ENCODE measurements at places on chromosomes 6 and 20.

- DNase-seq = no peak
These were observed 26.2 kb upstream of the NOL4L start for GRCh38 chr20:32611286-32611685.

GRCh38 chr6:170522565-170523183 lies 30.4 kb downstream of the PSMB1 start:
- peak; percentile 75 for DNase-seq

GRCh38 chr6:33861722-33862121 lies 57.9 kb upstream of the MLN start:
- DNase-seq = no peak

DNA sequence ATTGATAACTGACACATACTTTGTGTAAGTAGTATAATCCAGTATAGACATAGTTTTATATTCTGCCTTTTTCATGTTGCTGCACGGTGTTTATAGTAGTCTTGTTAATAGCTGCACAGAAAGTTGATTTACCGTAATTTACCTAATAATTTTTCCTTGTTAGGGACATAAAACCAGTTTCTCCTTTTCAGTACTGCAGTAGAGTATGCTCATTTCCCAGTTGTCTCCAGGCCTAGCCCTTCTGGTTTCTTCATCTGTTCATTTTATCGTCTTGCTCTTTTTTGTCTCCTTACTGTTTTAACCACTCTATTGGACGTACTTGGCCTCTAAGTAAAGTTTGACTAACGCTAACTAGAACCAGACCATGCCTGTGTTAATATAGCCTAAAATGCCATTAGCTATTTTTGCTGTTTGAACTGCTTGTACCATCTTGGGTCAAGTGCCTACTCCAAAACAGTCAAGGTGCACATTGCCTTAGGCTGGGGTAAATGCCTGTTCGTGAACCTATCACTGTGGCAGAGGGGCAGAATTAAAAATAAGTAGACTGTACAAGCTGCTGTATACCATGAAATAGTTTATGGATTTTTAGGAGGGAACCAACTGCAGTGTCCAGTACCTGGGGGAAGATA lies 34.8 kb downstream of the CDS2 start:
- no peak for DNase-seq

GRCh38 chr6:104908031-104908887 lies 48.5 kb upstream of the HACE1 start:
- no peak for DNase-seq

DNA sequence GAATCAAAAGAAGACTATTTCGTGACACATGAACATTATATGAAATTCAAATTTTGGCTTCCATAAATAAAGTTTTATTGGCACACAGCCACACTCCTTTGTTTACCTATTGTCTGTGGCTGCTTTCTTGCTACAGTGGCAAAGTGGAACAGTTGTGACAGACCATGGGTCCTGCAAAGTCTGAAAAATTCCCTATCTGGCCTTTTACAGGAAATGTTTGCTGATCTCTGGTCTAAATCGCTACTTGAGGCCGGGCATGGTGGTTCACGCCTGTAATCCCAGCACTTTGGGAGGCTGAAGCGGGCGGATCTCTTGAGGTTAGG lies 23.1 kb upstream of the PREX1 start:
- DNase-seq = no peak

DNA sequence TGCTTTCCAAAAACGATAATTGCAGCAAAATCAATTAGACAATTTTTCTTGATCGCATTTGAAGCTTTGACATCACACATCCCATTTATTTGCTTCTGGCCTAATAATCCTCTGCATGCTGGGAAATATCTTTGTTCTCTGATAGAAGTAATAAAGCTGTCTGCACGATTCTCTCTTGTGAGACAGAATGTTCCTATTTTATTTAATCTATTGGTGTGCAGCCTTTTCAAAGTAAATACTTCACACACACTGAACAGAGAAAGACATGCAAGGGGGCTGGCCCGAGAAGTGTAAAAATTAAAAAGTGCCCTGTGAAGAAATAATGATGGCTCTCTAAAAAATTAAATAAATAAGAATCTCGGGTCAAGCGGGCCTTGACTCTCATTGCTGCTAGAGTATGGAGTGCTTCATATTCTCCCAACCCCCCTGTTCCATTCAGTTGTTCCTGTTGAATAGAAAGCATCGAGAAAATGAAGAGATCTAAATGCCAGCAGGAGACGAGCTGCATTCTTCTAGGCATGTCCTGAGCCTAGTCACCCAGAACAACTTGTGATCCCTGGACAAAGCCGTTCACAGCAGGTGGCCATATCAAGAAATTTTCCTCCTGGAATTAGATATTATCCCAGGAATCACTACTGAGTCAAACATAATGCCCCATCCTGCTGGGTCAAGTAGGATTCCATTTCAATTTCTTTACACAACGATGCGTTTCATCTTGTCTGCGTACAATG lies 625.9 kb upstream of the EPHA7 start:
- no peak for DNase-seq

GRCh38 chr20:32832664-32833063 lies 12.9 kb downstream of the MAPRE1 start:
- no peak for DNase-seq

GRCh38 chr6:3102875-3103274 lies 15.6 kb upstream of the BPHL start:
- DNase-seq = no peak

- DNase-seq = no peak
These were observed 49.6 kb upstream of the ZNF217 start for GRCh38 chr20:53643031-53643832.

- no peak for DNase-seq
These were observed 25.1 kb downstream of the ZNFX1 start for GRCh38 chr20:49252556-49253350.

DNA sequence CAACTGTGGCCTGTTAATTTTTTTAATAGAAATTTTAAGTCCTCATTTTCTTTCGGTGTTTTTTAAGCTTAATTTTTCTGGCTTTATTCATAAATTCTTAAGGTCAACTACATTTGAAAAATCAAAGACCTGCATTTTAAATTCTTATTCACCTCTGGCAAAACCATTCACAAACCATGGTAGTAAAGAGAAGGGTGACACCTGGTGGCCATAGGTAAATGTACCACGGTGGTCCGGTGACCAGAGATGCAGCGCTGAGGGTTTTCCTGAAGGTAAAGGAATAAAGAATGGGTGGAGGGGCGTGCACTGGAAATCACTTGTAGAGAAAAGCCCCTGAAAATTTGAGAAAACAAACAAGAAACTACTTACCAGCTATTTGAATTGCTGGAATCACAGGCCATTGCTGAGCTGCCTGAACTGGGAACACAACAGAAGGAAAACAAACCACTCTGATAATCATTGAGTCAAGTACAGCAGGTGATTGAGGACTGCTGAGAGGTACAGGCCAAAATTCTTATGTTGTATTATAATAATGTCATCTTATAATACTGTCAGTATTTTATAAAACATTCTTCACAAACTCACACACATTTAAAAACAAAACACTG lies 10.1 kb downstream of the HFE start:
- DNase-seq = peak; percentile 70

GRCh38 chr20:57680131-57680716 lies 29.6 kb downstream of the PMEPA1 start:
- DNase-seq = no peak

DNA sequence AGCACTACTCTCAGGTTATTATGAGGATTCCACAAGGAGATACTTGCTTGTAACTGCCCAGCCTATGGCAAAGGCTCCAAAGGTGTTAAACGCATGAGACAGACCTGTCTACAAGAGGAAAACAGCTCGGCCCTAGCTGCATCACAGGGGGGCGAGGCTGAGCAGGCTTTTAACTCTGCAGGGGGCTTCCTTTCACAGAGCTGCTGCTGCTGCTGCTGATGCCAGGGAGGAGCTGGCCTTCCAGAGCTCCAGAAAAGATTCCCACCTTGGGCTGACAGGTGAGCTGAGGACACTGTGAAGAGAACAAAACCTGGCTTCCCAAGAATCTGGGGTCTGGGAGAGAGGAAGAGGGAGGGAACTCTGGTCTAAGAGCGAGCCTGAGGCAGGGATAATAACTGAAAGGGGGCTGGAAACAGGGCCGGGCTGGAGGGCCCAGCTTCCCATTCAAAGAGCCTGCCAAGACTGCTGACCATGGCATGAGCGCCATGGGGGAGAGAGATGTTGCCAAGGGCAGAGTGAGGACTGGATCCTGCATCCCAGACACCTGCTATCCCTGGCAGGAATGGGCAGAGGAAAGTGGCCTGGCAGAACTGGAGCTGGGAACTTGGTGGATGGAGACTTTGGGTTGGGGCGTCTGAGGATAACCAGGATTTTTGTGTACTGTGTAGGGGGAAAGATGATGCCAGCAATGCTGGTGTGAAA lies 211.1 kb upstream of the LRFN2 start:
- DNase-seq = no peak

DNA sequence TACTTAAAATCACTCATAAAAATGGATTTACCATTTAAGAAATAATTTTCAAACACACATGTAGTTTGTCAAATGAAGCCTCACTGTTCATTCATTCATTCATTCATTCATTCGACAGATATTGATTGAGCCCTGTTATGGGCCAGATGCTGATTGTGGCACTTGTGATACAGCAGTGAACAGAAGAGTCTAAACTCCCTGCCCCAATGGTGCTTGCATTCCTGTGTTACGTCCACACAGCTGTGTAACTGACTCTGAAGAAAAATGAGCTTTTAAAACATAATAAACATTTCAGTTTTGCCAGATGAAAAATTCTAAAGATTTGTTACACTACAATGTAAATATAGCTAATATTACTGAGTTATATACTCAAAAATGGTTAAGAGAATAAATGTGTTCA lies 46.2 kb downstream of the BACH2 start:
- DNase-seq = no peak

GRCh38 chr6:147772724-147773123 lies 264.2 kb downstream of the SAMD5 start:
- no peak for DNase-seq

DNA sequence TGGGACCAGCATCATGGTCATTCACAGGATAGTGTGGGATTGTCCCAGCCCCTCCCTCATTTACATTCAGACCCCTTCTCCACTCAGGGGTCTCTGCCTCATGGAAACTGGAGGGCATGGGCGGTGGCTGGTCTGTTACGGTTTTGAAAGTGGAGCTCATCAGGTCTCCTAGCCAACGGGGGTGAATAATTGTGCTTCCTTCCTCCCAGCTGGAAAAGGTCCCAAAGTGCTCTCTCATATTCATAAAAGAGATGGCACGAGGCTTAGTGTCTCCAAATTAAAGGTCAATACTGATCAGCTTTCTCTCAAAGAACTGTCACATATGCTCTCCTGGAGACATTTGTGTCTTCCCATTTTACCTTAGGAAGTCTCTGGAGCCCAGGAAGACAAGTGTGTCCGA lies 19.9 kb downstream of the JARID2 start:
- DNase-seq = no peak

GRCh38 chr20:34249291-34249690 lies 8.1 kb downstream of the ASIP start:
- no peak for DNase-seq

- no peak for DNase-seq
These were observed 70.1 kb upstream of the QKI start for GRCh38 chr6:163344411-163344810.

- DNase-seq = no peak
These were observed 223.0 kb downstream of the NKAIN2 start for GRCh38 chr6:124026694-124027093.

DNA sequence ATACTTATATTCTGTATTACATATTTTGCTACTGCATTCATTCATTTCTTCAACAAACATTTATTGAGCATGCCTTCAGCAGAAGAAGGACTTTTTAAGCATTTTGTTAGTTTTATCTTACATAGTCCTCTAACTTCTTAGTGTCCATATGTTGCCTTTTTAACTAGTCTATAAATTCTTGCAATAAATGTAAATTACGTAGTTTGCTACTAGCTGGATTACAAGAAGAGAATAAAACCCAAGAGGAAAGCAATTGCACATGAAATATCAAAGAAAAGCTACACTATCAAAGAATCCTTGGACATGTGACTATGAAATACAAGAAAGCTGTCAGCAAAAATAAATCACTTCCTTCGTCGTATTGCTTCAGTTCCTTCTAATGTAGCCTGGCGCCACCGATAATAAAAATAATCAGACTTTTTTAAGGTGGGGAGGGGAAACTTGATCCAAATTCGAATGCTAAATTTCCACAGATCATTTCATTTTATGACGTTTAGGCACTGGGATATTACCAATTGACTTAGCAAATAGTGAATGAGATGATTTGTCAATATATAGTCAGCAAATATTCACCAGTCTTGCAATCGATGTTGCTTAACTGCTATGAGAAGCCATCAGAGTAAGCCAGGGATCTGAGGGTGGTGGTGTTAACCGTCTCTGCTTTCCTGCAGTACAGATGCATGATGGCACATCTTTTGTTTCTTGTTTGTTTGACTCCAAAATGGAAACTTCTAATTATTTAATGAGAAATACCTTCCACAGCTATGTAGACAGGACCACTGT lies 258.7 kb upstream of the EXOC2 start:
- DNase-seq = no peak

- DNase-seq = no peak
These were observed 34.0 kb downstream of the CEP85L start for GRCh38 chr6:118617417-118617816.

DNA sequence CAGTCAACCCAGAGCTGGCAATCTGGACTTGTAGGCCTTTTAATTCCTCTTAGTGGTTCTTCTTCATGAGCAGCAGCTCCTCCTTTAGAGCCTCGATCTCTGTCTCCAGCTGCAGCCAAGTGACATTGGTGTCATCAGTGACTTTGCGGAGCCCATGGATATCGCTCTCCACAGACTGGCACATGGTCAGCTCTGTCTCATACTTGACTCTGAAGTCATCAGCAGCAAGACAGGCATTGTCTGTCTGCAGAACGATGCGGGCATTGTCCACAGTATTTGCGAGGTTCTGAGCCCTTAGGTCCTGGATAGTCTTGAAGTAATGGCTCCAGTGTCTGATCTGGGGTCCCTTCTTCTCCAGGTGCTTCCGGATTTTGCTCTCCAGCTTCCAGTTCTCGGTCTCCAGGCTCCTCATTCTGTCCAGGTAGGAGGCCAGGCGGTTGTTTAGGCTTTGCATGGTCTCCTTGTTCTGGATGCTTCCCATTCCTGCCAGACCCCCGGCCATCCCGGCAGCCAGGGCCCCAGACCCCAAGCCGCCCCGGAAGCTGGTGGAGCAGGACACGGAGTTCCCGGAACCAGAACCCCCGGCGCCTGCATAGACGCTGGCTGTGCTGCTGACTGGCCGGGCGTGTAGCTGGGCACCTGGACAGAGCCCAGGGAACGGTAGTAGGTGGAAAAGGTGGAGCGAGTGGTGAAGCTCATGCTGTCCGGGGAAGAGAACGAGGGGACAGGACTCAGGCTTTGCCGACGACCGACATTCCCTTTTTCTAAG lies 15.1 kb downstream of the RFPL4B start:
- no peak for DNase-seq

DNA sequence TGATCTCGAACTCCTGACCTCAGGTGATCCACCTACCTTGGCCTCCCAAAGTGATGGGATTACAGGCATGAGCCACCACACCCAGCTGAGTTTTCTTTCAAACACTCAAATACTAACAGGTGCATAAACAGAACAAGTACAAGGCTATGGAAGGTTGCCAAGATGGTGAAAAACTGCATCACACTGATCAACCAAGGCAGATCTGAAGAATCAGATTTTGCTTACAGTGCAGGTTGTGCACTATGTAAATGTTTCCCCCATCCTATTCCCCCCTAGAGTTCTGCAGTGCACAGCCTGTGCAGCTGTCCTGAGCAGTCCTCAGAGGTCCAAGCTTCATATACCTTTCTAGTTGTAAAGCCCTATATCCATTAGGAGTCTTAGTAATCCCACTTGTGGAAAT lies 73.0 kb downstream of the GFRA4 start:
- DNase-seq = no peak

Data from D341Med (cell line).